Fibroblast of skin of scalp (primary cell): ENCODE measurements at places on chromosomes 4 and X.
A peak's percentile ranks its signal among the peaks of the same experiment; 100 is the strongest.

GRCh38 chrX:118353081-118353850 lies 7.4 kb downstream of the WDR44 start:
- DNase-seq: no peak

DNA sequence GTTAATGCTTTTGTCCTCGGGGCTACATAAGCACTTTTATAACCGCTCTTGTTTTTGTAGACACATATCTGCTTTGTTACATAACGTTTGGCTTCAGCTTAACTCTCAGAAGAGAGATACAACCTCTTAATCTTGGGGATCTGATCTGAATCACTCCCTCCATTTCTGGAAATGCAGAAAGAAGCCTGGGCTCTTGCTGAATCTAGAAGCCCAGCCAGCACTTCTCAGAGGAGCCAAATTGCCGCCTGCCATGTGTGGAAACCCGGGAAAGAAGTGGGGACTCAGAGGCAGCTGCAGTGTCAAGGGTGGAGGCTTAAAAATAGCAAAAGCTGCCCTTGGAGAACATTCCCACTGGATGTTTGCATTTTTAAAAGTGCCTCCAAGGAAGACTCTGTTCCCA lies 69.3 kb upstream of the LDB2 start:
- peak; percentile 31 for DNase-seq

DNA sequence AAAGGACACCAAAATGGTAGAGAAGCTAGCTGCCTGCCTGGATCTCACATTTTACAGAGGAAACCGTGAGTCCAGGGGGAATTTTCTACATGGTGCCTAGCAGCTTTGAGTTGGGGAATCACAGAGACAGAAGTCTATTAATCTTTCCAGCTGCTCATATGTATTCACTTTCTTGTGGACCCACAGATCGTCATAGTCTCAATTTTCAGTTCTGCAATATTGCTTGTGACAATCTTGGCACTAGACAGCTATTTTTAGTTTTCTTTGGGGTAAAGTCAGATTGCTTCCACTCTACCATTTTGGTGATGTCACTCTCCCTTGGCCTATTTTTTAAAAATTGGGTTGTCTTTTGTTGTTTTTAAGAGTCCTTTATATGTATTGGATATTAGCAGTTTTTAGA lies 233.4 kb upstream of the STK26 start:
- DNase-seq: no peak

- DNase-seq: no peak
Observed at GRCh38 chr4:148565801-148566200, 123.6 kb upstream of the NR3C2 start.

- DNase-seq: no peak
Observed at GRCh38 chr4:122963216-122963615, 40.8 kb upstream of the NUDT6 start.

DNA sequence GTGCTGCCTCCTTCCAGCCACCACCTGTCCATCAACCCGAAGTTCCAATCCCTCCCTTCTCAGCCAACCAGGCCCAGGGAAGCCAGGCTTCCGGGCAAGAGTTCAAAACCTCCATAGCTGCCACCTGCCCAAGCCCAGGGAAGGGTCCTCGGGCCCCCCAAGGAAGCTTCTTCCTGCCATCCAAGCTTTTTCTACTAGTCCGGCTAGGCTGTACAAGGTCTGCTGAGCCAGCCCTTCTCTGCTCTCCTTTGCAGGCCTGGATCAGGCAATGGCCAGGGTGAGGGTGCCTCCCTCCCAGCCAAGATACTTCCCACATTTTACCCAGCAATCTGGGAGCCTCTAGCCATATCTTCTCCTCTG lies 96.2 kb downstream of the PJA1 start:
- no peak for DNase-seq

DNA sequence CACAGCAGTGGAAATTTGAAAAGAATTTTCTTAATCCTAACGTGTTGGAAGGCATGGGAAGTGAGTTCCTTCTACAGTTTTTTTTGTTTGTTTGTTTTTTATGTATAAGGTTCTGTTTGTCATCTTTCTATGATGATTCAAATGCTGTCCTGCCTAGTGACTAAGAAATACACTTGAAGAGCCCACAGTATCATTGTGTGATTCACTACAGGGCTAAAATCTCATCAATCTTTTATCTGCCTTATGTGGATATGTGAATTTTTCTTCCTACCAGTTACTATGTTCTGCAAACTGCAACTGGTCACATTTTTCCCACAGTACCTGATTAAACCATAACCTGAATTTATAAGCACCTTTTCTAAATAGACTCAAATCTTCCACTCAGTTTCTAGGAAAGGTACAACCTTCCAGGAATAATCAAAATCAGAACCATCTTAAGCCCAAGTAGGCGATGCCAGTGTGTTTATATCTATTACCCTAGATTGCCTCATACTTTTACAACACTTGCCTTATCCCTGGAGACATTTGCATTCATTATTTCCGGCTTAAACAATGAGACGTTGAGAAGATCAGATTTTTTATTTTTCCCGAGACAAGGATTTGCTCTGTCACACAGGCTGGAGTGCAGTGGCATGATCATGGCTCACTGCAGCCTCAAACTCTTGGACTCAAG lies 214.6 kb upstream of the GALNT7 start:
- no peak for DNase-seq

DNA sequence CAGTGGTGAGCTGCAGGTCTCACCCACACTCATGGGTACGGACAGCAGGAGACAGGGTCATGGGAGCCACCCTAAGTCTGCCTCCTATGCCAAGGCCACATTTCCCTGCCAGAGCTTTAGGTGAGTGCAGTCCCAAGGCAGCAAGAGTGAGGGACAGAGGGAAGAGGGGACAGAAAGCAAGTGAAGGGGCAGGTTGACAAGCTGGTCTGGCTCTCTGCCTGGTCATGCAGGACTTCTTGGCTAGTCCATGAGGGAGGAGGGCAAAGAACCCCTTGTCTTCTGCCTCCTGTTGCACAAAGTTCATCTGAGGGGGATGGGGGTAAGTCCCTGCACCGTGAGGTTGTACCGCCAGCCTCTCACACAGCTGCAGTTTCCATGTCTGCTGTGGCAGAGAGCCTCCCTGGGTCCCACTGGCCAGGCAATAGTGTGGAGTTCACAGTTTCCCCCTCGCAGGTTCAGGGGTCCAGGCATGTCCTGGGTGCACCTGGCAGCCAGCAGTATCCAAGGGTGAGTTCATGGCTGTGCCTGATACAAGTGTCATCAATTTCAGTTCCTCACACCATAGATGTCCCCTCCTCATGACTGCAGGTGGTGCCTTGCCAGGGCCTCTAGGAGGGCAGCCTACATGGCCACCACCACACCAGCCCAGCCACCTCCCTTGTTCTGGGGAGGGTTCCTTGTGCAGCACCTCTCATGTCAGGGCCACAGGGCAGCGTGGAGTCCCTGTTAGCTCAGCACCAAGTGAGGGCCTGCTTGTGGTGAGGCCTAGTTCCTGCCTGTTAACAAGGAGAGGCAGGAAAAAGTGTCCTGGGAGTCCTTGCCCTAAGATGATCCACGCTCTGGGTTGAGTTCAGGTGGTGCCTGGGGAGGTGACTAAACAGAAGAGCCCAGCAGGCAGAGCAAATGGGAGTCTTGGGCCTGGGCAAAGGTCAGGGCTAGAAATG lies 72.5 kb downstream of the ADRA2C start:
- DNase-seq: no peak

DNA sequence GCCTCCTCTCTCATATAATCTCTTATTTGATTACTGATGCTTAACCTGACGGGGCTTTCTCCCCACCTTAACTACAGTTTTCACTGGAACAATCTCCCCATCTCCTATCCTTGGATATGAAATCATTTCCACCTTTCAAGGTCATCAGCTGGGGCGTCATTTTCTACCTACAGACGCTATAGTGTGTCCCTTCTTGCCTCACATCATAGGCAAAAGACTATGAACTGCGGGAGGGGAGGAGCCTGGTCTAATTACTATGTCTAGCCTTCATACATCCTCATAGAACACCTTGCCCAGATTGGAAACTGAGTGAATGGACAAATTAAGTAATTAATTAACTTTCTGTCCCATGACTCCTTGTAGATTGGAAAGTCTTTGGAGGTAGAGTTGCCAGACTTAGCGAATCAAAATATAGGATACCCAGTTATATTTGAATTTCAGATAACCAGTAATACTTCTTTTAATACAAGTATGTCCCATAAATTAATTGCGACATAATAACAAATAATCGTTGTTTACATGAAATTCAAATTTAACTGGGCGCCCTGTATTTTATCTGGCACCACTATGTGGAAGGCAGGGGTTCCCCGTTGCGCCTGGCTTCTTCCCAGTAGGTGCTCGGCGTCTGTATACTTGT lies 752 bp upstream of the ATP6AP2 start:
- no peak for DNase-seq

- DNase-seq: no peak
Observed at GRCh38 chr4:188660796-188661195, 521.6 kb downstream of the TRIML1 start.

DNA sequence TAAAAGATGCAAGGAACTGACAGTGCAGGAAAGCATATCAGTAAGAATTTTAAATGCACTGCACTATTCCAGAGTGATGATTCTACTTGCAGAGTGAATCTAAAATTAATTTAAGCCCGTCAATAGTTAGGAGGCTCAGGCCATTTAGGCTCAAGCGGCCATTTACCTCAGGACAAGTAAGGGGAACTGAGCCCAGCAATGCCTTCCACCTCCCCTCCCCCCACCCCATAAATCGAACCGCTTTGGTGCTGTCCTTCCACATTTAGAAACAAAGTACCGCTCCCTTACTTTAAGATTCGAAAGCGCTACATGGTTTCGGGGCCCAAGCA lies 665 bp downstream of the RBM41 start:
- no peak for DNase-seq

GRCh38 chr4:140971077-140971792 lies 162.0 kb downstream of the RNF150 start:
- DNase-seq: no peak

DNA sequence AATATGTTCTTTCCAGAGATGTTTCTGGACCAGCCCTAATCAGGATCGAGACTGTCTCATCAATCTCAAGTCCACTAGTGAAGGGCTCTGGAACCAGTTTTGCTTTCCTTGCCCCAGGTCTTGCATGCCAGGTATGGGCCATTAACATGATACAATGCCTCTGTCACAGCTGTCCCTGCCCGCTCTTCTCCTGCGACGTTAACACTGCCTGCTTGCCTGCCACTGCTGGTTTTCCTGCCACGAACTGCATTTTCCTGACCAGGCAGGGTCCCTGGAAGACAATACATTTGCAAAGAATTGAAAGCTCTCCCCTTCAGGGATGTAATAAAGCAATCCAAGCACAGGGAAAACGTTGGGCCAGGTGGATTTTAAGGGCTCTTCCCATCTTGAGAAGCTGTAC lies 200.3 kb downstream of the MID1 start:
- no peak for DNase-seq

GRCh38 chrX:47610511-47610910 lies 9.1 kb downstream of the SYN1 start:
- DNase-seq: no peak

GRCh38 chr4:153464068-153464467 lies 2.1 kb upstream of the TMEM131L start:
- peak; percentile 22 for DNase-seq

- no peak for DNase-seq
Observed at GRCh38 chrX:113833096-113834055, 750.5 kb upstream of the HTR2C start.

- no peak for DNase-seq
Observed at GRCh38 chr4:81914623-81915022, 442.9 kb upstream of the RASGEF1B start.

DNA sequence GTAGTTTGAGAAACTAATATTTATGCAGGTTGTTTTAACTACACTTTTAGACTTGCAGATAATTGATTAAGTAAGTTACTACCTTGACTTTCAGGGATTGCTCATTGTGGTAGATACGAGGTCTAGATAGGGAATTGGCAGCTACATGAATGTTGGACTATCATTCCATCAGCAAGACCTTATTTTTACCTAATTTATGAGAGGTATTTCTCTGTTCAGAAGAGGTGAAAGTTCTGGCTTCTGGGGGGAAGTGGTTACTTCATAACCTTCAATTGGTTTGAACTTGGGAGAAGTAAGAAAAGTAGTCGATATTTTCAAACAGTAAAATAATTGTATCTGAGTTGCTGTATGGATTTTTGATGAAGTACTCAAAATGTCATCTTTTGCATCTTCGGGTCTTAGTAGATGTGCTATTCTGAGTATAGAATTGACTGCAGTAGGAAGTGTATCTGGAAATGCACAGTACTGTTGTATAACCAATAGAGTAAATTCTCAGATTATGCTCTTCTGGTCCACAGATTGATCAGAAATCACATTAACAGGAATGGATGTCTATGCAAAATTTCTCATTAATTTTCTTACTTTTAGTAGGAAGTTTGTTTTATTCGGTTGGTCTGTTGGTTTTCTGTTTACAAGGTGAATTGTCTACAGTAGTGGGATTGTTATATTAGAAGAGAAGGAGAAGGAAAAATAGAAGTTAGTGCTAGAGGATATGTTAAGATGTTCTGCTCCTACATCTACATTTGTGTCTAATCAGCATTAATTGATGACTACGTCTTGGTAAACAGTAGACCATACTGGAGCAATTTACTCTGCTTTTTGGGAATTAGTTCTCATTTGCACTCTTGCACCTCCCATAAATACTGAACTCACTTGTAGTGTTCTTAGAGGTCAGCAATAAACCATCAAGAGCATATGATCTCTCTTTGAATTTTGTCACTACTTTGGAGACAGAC lies 3.0 kb downstream of the NFKB1 start:
- DNase-seq: no peak

- no peak for DNase-seq
Observed at GRCh38 chr4:39928538-39928937, 49.2 kb downstream of the PDS5A start.

DNA sequence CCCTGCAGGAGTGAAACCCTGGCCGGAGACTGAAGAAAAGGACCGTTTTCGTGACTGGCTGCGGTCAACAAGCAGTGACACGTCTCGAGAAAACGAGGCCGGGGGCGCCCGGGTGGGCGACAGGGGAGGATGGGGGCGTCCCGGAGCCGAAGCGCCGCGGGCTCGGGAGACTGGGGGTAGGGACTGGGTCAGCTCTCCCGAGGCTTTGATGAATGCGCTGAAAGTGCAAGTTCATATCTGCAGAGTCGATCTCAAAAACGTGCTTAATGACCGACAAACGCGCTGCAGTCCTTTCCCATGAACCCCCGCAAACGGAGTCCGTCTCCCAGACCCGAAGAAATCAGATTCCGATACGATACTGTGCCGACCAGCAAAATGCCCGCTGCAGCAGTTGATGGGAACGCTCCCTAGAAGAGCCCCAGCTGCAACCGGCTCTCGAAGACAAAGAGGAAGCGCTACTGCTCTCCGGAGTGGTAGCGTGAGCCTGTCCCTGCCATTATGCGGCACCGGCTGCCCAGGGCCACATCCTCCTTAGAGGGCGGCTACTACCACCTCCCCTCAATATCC lies 806 bp upstream of the CD99L2 start:
- no peak for DNase-seq

DNA sequence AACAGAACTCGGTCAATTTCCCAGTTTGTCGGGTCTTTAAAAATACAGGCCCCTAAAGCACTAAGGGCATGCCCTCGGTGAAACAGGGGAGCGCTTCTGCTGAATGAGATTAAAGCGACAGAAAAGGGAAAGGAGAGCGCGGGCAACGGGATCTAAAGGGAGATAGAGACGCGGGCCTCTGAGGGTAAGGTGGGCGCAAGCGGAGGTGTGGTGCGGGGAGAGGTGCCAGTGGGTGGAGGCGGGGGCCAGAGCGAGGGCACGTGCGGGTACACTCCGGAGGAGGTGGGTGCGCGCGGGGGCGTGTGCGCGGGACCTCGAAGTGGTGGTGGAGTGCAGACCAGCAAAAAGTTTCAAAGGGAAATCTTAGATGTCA lies 787 bp upstream of the TET2 start:
- DNase-seq: no peak
